ENCODE measurements at places on chromosomes 4 and X.

- DNase-seq: no peak
Measured at GRCh38 chr4:82706349-82707000, 92.1 kb downstream of the SCD5 start.

- no peak for DNase-seq
Measured at GRCh38 chr4:174713821-174714220, 115.2 kb downstream of the GLRA3 start.

DNA sequence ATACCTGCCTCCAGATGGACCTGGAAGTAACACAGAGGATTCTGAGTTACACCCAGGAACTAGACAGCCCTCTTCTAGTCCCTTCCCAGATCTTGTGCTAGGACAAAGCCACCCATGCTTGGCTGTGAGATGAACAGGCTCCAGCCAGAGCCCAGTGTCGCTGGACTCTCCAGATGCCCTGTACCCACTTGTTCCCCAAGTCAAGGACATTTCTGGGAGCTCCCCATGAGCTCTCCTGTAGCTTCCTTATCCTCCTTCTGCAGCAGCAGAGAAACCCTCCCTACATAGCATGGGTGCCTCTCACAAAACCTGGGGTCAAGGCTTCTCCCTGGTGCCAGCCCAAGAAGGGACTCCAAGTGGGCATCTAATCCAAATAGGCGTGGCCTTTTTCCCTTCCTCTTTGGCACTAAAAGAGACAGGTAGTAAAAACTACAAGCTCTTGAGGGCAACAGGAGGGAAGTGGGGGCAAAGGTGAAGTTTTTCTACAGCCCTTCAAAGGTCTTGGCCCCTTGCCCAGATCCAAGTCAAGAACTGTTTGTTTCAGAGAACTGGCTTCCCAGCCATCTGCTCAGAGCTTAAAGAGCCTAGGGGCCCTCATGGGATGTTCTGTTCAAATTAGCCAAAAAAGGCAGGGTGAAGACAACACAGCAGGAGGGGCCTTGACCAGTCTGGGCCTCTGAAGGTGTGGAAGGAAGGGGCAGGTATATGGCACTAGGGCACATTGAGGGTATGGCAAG lies 8.5 kb upstream of the ERCC6L start:
- no peak for DNase-seq

DNA sequence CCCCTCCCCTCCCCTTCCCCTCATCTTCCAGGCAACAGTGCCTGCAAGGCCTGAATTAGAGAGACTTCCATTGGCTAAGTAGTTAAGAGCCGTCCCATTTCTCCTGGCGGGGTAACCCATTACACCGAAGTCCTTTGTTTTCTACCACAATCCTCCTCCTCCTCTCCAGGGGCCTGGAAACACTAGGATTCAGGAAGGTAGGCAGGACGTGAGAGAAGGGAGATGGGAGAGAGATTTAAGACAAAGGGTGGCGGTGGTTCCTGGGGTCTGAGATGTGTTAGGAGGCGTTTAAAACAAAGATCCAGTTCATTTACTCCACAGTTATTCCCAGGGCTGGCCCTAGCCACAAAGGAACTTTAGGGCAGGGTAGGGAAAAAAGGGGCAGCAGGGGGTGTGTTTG lies 28.0 kb downstream of the NYX start:
- DNase-seq: no peak

DNA sequence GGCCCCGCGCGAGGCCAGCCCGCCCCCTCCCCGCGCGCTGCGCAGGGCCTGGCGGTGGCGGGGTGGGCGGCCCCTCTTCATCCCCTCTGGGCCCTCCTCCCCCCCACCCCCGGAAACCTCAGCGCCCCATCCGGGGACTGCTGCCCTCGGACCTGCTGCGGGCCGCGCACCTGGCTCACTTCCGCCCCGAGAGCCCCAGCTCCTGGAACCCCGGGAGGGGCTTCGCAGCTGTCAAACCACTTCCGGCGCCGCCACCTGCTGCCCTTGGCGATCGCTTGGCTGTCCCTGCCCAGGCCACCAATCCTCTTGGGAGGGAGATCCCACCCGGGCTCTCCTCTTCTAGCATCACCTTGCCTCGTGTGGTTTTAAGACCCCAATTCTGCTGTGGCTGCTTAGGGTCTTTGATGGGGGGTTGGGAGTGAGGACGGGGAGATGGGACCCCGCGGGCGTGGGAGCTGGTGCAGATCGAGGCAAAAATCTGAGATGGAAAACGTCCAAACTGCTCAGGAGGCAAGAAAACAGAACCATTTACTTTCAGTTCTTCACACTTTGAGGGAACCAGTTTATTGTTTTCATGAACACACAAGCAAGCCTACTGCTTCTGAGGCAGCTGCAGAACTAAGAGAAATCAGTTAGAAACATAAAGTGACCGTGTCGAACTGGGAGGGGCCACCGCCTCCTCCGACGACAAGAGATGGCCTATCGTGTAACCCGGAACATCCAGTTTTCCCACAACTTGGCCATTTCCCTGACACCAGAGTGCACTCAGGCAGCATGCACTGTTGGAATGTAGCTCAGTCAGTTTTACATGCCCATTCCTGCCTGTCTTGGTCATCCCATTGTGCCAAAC lies 754 bp downstream of the MTMR1 start:
- DNase-seq: peak; percentile 61

GRCh38 chr4:179095585-179096221 lies 1653.5 kb upstream of the AGA start:
- DNase-seq: no peak

GRCh38 chrX:9905288-9905687 lies 61.9 kb upstream of the CLDN34 start:
- DNase-seq: no peak

GRCh38 chrX:9758021-9758638 lies 7.5 kb downstream of the GPR143 start:
- no peak for DNase-seq

DNA sequence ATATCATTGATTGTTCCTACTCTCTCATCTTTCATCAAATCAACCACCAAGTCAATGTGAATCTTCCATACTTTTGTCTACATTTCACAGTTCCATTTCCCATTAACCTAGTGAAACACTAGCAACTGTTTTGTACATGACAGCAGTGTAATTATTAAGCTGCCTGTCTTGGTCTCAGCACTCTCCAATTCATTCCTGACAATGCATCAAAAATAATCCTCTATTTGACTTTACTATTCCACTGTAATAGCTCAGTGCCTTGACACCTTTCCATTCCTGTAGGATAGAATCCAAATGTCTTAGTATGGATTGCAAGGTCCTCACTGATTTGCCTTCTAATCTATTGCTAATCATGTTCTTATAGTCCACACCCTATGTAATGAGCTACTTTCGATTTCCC lies 2405.8 kb downstream of the PCDH7 start:
- DNase-seq: no peak

DNA sequence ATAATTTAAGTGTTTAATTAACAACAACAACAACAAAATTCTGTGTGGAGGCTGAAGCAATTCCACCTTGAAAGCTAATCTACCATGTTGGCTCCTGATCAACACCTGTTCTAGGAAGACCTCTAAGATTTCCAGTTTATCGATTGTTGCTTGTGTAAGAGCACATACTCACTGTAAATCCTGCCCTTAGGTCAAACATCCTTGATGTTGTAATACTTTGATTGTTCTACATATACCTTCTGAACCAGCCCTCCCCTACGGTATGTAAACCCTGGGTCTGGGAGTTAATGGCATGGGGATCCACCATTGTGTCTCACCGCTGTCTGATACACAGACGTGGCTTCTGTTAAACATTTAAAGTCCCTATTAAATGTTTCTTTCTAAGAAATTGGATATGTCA lies 73.2 kb downstream of the RASL11B start:
- no peak for DNase-seq

GRCh38 chrX:12153741-12154140 lies 15.5 kb downstream of the FRMPD4 start:
- DNase-seq: no peak

DNA sequence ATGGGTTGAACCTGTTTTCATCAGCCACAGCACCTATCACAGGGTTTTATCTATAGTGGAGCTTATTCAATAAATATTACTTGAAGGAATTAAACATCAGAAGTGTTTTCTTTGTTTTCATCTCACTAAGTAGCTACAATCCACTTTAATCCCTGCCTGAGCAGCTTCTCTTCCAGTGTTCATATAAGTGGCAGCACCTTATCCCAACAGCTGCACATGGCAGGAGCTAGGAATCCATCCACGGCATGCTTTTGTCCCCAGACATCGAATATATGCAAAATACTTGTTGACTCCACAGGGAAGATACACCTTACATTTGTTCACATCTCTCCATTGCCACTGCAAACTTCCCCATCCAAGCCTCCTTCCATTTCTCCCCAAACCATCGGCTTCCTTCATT lies 549.8 kb upstream of the FAM241A start:
- no peak for DNase-seq

- no peak for DNase-seq
Measured at GRCh38 chr4:110638089-110638746, 15.3 kb upstream of the PITX2 start.

- no peak for DNase-seq
Measured at GRCh38 chrX:41604766-41605543, 83.8 kb upstream of the GPR34 start.

GRCh38 chr4:61373901-61374440 lies 173.8 kb downstream of the ADGRL3 start:
- DNase-seq: no peak

- no peak for DNase-seq
Measured at GRCh38 chrX:44183329-44183728, 160.1 kb downstream of the EFHC2 start.

- no peak for DNase-seq
Measured at GRCh38 chrX:1465286-1466231, 12.8 kb upstream of the ASMTL start.

DNA sequence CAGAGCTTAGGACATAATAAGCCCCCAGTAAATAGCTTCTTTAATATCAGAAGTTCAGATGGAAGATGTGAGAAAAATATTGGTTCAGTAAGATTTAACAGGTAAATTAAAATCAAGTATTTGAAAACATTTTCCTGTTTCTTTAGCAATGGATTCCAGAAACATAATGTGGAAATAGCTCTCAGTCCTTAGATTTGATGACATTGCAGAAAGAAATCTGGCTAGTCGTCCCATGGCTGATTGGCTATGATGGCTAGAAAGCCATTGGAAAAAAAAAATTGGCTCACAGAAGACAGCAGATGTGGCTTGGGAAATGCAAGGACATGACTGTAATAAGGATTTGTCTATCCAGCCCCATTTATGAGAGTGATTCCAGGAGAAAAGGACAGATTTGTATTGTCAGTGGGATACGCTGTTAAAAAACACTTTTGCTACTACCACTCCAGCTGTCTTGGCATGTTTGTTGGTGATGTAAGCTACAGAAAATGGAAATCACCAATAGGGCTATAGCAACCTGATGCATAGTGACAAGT lies 78.3 kb downstream of the AR start:
- DNase-seq: no peak

- DNase-seq: no peak
Measured at GRCh38 chrX:9955506-9955905, 11.7 kb upstream of the CLDN34 start.

DNA sequence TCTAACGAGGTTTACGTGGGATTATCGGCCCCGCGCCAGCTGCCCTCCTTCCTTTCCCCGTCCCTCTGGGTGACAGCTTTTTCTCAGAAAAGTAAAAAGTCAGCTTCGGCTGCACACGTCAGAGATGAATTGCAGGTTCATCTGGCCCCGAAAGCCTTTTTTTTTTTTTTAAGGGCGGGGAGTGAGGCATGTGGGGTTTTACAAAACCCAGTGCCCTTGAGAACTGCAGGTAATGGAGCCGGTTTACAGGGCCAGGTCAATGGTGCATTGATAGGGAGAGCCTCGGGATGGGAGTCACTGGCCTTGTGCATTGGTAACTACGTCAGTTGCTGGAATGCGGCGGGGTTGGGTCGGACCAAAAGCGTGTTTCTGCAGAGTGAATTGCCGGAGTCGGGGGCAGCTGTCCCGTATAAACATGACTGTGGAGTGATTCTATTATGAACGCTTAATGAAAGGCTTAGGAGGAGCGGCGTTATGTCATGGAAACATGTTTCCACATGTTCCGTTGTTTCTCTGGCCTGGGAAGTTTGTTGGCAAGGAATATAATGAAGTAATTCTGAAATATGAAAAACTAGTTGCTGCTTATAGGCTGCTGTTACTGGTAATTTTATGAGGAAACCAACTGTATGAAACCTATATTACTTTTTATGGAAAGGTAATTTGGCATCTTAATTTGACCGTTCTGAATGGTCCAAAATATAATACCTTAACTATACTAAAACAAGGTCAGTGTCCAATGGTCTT lies 1.1 kb downstream of the HSPA4L start:
- no peak for DNase-seq

DNA sequence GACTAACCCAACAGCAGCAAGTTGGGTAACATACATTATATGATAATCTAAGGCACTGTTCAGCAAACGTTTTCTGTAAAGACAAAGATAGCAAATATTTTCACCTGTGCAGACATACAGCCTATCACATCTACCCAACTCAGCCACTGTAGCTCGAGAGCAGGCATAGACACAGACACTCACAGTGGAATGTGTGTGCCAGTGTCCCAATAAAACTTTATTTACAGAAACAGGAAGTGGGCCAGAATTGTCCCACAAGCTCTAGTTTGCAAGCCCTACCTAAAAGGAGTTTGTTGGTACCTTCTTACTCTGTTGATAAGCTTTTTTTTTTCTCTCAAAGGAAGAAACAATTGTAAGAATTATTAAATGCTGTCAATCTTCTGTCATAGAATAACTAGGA lies 11.9 kb upstream of the FAM9A start:
- DNase-seq: no peak

DNA sequence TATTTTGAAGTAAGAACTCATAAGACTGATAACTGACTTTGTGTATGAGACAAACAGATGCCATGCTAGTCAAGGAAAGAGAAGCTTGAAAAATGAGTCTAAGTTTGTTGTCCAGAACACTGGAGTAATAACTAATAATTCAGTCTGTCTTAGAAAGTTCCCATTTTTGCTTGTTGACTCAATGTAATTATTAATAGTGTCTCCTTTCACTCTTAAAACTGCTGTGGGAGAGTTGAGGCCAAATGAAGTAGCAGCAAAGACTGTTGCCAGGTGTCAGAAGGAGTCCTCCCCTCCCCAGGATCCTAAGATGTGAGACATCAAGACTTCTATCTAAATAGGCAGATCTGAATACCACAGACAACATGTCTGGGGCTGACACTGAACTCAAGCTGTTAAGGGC lies 20.8 kb upstream of the FAM13A start:
- DNase-seq: no peak

- no peak for DNase-seq
Measured at GRCh38 chr4:47543331-47543730, 58.3 kb downstream of the ATP10D start.

- DNase-seq: no peak
Measured at GRCh38 chrX:2423282-2423681, 77.5 kb downstream of the DHRSX start.

GRCh38 chr4:125060376-125060775 lies 254.4 kb upstream of the FAT4 start:
- no peak for DNase-seq

Measured in CD4-positive, alpha-beta T cell treated with Interleukin-15 for 4 hours (primary cell).